ENCODE measurements at places on chromosomes 6 and 20. TPM values are rescaled to one million over a fixed set of nuclear protein-coding genes. Genes with fewer than 3 reads are reported as not detected.

VSTM2L gene
- total RNA-seq = 0.51 TPM

DNA sequence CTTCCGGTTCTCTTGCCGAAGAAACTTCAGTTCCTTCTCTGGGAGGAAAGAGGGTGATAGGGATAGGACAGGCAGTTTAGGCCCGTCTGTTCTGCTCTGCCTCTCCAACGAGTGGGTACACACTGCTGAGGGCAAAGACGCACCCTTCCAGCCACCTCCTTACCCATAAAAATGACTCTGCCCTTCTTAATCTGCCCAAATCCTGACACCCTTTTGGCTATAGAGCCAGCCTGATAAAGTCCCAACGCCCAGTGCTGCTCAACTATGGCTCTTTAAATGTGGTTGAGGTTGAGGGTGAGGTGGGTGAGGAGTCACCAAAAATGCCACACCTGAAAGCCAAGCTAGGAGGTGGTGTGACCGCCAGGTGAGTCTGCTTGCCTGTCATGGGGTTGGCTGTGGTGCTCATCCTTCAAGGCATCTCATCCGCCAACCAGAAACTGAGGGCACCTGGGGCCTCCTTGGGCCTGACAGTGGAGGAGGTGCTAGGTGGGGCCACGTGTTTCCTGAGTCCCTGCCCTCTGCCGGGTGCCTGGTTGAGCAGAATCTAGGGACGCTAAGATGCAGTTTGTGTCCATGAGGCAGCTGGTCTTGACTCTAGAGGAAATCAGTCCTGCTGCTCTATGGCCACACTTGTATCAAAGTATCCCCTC lies 16.3 kb downstream of the CCDC167 start:
- DNase-seq = no peak

- DNase-seq = peak; percentile 64
These were observed 60.8 kb upstream of the SSTR4 start for GRCh38 chr20:22974354-22974753.

DNA sequence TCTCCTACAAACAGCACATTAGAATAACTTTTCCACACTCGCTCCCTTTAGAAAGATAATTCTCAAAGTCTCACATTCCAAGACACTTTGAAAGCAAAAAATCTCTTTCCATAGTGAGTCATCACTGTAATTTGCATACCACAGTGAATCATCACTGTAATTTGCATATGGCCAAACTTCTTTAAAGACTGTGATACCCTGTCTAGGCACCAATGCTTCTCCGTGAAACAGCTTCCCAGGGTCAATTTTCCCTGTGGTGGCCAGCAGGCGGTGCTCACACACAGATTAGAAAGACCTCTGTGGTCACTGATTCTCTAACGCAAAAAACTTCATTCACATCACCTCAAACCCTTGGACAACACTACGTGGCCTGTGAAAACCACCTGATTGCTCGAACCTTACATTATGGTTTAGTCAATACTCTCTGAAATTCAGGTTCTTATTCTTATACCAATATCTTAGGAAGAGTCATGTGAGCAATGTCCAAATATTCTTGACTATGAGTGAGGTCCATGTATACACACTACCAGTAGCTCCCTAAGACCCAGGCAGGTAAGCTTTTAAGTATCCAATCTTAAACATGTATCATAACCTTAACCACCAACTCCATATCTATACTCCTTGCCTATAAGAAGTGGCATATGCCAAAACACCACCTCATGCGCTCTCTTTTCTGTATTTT lies 78.5 kb upstream of the PHACTR1 start:
- DNase-seq = peak; percentile 82

DEFB115 gene
- total RNA-seq = not detected

DNA sequence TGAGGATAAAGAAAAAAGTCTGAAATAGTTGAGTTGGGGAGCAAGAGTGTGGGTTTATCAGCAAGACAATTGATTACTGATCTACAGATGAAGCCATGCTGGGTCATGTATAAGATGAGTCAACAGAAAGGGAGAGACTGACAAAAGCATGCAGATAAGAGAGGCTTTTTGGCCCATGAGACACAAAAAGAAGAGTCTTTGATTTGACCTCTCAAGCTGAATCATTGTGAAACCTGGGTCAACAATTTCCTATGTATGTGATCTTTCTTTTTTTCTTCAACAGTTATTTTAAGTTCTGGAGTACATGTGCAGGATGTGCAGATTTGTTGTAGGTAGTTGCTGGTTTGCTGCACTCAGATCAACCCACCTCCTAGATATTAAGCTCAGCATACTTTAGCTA lies 15.9 kb downstream of the RIMS1 start:
- no peak for DNase-seq

MUC22 gene
- total RNA-seq = not detected

SLC22A16 gene
- total RNA-seq = not detected

All from SK-MEL-5 (cell line).